Heart right ventricle (tissue), 16 donors: ENCODE measurements at places on chromosomes 7 and 10.

DNA sequence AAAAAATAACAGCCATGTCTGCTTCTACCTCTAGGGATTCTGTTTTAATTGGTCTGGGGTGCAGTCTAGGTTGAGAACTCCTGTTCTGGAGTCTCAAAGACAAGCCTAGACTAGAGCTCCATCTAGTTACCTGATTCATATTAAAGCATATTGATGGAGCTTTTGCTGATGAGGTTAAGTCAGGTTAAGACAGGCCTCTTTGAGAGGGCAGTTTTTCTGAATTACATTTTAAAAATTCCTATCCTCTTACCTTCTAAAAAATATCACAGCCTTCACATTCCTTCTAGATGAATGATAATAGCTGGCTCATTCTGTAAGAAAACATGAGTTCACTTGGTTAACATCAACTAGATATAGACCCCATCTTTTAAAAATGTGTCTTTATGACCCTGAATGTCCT is 28.9 kb downstream of the MGAM start:
- no peak overlapping the region for H3K4me3 ChIP-seq
- H3K4me1 ChIP-seq = no peaks in the 10 kb centered on the region
- H3K27me3 ChIP-seq = no peaks in the 10 kb centered on the region

DNA sequence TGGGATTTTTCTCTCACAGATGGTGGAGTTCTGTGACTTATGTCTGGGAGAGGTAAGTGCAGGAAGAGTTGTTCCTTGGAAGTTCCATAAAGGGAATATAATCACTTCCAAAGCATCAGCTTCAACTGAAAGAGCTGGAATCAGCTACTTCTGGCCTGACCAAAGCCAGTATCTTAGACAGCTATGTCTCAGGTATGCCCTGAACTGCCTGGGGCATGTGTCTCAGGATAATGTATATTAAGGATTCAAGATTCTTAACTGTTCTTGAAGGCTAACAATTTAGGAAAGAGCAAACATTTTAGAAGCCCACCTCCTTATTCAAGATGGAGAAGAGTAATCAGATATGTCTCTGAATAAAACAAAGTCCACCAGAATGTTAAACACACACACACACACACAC is 12.4 kb upstream of the NOBOX start:
- no peak overlapping the region for H3K27ac ChIP-seq
- no peaks in the 10 kb centered on the region for H3K4me1 ChIP-seq
- no peaks in the 10 kb centered on the region for H3K27me3 ChIP-seq

GRCh38 chr7:101934618-101935017 is 117.2 kb downstream of the CUX1 start:
- H3K27me3 ChIP-seq = no peaks in the 10 kb centered on the region
- no peaks in the 10 kb centered on the region for H3K36me3 ChIP-seq
- H3K27ac ChIP-seq = peak overlapping the region; percentile 92
- H3K4me3 ChIP-seq = no peak overlapping the region
- H3K4me1 ChIP-seq = peaks cover 44% of the 10 kb centered on the region
- no peak for DNase-seq

DNA sequence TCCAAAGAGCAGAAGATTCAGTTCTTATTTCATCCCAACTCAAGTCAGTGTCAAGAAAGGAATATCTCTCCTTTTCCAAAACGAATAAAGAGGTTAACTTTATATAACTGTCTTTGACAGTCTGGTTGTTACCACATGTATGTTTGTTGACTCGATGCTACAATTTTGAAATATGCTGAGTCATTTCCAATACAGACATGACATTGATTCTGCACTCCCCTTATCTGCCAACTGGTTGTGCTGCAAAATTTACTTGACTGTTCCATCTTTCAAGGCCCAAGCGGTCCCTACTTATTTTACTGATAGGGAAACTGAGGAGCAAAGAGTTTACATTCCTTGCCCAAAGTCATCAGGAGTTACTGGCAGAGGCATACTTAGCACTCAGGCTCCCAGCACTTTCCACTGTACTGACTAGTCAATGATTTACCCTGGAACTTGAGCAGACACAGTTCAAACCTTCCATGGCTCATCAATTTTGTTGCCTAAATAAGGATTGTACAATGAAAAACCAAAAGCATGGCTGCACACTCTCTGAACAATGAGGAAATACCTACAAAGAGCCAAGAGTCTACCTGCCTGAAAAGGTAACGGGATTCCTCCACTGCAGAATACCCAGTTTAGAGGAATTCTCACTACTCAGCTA is 52.8 kb downstream of the ABLIM1 start:
- no peaks in the 10 kb centered on the region for H3K27me3 ChIP-seq
- H3K4me1 ChIP-seq = peaks cover 98% of the 10 kb centered on the region
- H3K27ac ChIP-seq = peak overlapping the region; percentile 58
- no peak for DNase-seq
- peaks cover 14% of the 10 kb centered on the region for H3K36me3 ChIP-seq

DNA sequence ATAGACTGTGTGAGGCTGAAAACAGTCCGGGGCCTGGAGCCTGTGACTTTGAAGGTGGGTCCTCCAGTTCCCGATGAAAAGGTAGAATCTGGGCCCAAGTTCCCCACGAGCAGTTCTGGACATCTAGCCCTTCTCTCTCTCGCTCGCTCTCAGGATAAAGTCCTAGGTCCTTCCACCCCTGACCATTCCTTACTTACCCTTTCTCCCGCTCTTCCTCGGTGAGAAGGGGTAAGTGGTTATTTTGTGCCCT is 713 bp downstream of the IMMP2L start:
- H3K27ac ChIP-seq = peak overlapping the region; percentile 80
- peaks cover 10% of the 10 kb centered on the region for H3K4me1 ChIP-seq
- H3K4me3 ChIP-seq = peak overlapping the region; percentile 95
- H3K36me3 ChIP-seq = peaks cover 8% of the 10 kb centered on the region
- DNase-seq = no peak
- H3K27me3 ChIP-seq = no peaks in the 10 kb centered on the region

- H3K4me3 ChIP-seq = no peak overlapping the region
- H3K36me3 ChIP-seq = no peaks in the 10 kb centered on the region
- no peaks in the 10 kb centered on the region for H3K27me3 ChIP-seq
- DNase-seq = peak; percentile 45
Observed at GRCh38 chr7:38107486-38107893, 70.6 kb upstream of the STARD3NL start.

GRCh38 chr7:124989911-124990310 is 60.3 kb upstream of the POT1 start:
- H3K27me3 ChIP-seq = no peaks in the 10 kb centered on the region
- no peak overlapping the region for H3K27ac ChIP-seq
- H3K36me3 ChIP-seq = no peaks in the 10 kb centered on the region

GRCh38 chr10:129915526-129916378 is 48.3 kb downstream of the EBF3 start:
- no peak for DNase-seq
- peaks cover 3% of the 10 kb centered on the region for H3K4me1 ChIP-seq
- H3K4me3 ChIP-seq = no peak overlapping the region
- H3K36me3 ChIP-seq = no peaks in the 10 kb centered on the region

- no peak overlapping the region for H3K27ac ChIP-seq
- no peak overlapping the region for H3K4me3 ChIP-seq
- no peaks in the 10 kb centered on the region for H3K36me3 ChIP-seq
- no peaks in the 10 kb centered on the region for H3K4me1 ChIP-seq
- no peaks in the 10 kb centered on the region for H3K27me3 ChIP-seq
Observed at GRCh38 chr10:126097558-126098225, 201.3 kb downstream of the FANK1 start.

GRCh38 chr7:30136117-30136731 is 1.4 kb downstream of the MTURN start:
- H3K27me3 ChIP-seq = no peaks in the 10 kb centered on the region
- no peaks in the 10 kb centered on the region for H3K36me3 ChIP-seq
- H3K4me1 ChIP-seq = no peaks in the 10 kb centered on the region
- DNase-seq = no peak

DNA sequence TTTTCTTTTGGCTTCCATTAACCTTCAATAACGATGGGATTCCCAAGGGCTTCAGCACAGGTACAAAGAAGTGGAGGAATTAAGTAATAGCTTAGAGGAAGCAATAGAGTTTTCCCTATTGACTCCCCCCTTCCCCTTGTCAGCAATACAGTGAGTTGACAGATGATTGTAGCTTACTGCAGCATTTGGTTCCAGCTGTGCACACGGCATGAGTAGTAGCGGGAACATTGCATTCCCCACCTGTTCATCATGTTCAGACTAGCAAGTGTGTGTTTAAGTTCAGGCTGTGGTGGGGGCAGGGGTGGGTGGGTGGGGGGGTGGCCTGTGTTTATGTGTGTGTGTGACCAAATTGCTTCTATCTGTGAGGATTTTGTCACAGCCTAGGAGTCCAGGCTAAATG is 4.6 kb upstream of the ADRA2A start:
- H3K36me3 ChIP-seq = no peaks in the 10 kb centered on the region
- H3K4me1 ChIP-seq = peaks cover 17% of the 10 kb centered on the region
- H3K27ac ChIP-seq = no peak overlapping the region

DNA sequence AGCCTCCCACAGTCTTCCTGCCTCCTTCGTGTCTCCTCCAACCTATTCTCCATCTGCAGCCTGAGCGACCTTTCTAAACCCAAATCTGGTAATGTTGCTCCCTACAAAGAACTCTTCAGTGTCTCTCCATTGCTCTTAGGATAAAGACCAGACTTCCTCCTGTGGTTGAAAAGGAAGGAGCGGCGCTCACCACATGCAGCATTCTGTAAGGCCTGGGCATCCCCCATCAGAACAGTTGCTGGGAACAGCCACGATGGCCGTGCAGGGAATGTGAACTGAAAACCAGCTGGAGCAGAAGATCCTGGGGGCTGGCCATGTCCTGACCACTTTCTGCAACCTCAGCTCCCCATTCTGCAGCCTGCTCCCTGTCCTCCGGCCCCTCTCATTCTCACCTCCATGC is 237.8 kb upstream of the ZMIZ1 start:
- H3K27ac ChIP-seq = no peak overlapping the region
- no peaks in the 10 kb centered on the region for H3K27me3 ChIP-seq
- no peak overlapping the region for H3K4me3 ChIP-seq
- no peaks in the 10 kb centered on the region for H3K36me3 ChIP-seq
- H3K4me1 ChIP-seq = no peaks in the 10 kb centered on the region

GRCh38 chr10:60358282-60358681 is 31.4 kb downstream of the ANK3 start:
- peaks cover 7% of the 10 kb centered on the region for H3K4me1 ChIP-seq
- no peaks in the 10 kb centered on the region for H3K36me3 ChIP-seq
- no peak overlapping the region for H3K4me3 ChIP-seq
- DNase-seq = no peak
- H3K27me3 ChIP-seq = no peaks in the 10 kb centered on the region

GRCh38 chr10:50527442-50528043 is 96.2 kb downstream of the SGMS1 start:
- no peaks in the 10 kb centered on the region for H3K27me3 ChIP-seq
- H3K4me1 ChIP-seq = peaks cover 9% of the 10 kb centered on the region
- no peak for DNase-seq
- H3K36me3 ChIP-seq = no peaks in the 10 kb centered on the region
- no peak overlapping the region for H3K4me3 ChIP-seq

- no peaks in the 10 kb centered on the region for H3K36me3 ChIP-seq
- H3K27me3 ChIP-seq = no peaks in the 10 kb centered on the region
- no peak overlapping the region for H3K4me3 ChIP-seq
- no peak overlapping the region for H3K27ac ChIP-seq
- no peaks in the 10 kb centered on the region for H3K4me1 ChIP-seq
Observed at GRCh38 chr10:96665306-96665705, 55.0 kb downstream of the PIK3AP1 start.

DNA sequence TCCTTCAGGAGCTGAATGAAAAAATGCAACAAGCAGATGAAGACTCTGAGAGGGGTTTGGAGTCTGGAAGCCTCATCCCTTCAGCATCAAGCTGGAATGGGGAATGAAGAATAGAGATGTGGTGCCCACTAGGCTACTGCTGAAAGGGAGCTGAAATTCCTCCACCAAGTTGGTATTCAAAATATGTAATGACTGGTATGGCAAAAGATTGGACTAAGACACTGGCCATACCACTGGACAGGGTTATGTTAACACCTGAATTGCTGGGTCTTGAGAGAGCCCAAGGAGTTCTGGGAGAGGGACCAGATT is 5.4 kb downstream of the IFIT2 start:
- no peak overlapping the region for H3K27ac ChIP-seq
- H3K36me3 ChIP-seq = no peaks in the 10 kb centered on the region
- H3K27me3 ChIP-seq = no peaks in the 10 kb centered on the region
- H3K4me3 ChIP-seq = no peak overlapping the region

DNA sequence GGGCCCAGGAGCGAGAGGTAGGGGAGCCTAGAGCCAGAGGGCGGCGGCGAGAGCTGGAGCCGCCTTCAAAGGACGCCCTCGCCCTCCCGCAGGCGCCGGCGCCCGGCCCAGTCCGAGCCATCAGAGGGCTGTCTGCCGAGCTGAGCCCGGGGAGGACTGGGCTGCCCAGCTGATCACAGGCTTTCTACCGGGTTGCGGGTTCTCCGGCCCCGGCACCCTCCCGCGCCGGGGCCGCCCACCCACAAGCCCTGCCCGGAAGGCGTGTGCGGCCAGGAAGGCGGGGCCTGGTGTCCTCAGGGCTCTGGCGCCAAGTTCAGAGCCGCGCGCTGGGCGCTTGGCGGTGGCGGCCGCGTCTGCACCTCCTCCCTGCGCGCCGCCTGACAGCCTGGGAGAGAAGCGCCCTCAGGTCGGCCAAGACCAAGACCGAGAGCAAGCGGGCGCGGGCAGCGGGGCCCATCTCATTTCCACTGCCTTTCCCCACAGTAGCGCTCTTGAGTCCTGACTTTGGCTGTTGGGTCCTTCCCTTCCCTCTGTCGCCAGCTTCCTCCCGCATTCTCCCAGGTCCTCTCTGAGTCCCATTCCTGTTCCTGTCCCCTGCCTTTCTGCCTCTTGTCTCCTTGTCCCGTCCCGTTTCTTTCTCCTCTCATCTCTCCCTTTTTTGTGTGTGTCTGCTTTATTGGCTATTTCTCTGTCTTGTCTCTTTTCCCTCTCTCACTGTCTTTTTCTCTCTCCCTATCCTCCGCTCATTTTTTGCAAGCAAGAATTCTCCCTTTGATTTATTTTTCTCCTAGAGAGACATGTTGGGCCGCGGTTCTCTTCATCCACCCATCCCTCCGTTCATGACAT is 60.6 kb upstream of the MSMB start:
- H3K4me1 ChIP-seq = peaks cover 9% of the 10 kb centered on the region
- no peaks in the 10 kb centered on the region for H3K36me3 ChIP-seq
- DNase-seq = peak; percentile 36

DNA sequence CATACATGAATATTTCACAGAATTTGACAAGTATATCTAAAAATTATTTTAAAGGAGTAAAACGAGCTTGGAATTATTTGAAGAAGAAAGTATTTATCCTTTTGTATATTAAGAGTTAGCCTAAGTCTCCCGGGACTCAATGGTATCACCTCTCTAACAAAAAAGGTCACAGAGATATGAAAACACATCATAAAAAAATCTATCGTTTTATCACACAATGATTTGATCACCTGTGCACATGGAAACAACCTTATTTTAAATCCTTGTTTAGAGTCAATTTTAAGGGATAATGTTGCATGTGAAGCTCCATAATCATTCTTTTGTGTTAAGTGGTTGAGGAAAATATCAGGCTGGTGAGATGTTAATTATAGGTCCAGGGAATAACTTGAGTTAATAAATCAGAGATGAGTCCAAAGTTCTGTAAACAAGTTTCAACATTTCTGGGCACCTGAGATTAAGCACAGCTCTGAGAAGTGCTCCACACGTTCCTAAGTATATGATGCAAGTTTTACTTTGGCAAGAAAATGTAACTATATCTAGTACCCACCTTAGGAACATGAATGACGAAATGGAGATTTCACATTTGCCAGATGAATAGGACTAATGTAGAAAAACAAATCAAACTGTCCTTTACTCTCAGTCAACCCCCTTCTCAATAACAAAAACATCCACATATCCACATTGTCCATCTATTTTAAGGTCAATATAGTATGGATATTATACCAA is 148.5 kb upstream of the AKR1E2 start:
- no peak for DNase-seq
- H3K27me3 ChIP-seq = no peaks in the 10 kb centered on the region
- H3K4me3 ChIP-seq = no peak overlapping the region
- no peaks in the 10 kb centered on the region for H3K36me3 ChIP-seq
- H3K4me1 ChIP-seq = no peaks in the 10 kb centered on the region
